HS-27A (cell line): ENCODE measurements at places on chromosomes 6 and 20.

DNA sequence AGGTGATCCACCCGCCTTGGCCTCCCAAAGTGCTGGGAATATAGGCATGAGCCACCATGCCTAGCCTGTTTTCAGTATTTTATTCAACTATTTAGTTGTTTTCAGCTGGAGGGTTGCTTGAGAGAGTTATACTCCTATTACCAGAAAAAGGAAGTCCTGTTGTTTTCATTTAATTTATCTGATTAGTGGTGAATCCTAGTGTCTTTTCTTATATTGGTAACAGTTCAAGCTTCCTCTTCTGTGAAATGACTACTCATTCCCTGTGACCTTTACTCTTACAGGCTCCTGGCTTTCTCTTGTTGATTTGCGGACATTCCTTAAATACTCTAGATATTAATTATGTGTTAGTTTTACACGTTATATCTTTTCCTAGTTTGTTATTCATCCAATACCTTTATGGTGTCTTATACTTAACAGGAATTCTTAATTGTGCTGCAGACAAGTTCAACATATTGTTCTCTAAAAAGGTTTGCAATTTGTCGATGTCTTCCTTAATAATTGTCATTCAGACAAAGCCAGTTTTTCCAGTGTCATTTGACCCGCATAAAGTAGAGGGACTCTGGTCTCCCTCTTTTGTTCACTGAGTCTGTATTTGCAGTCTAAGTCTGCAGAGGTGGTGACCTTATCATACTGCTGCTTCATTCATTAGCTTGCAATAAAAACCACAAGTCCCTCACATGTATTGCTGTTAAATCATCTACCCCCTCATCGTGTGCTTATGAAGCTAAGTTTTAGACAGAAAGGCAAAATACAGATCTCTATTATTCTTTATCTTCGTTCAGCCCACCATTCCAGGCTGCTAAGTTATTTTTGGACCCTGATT lies 51.4 kb downstream of the ZBTB9 start:
- DNase-seq = no peak

DNA sequence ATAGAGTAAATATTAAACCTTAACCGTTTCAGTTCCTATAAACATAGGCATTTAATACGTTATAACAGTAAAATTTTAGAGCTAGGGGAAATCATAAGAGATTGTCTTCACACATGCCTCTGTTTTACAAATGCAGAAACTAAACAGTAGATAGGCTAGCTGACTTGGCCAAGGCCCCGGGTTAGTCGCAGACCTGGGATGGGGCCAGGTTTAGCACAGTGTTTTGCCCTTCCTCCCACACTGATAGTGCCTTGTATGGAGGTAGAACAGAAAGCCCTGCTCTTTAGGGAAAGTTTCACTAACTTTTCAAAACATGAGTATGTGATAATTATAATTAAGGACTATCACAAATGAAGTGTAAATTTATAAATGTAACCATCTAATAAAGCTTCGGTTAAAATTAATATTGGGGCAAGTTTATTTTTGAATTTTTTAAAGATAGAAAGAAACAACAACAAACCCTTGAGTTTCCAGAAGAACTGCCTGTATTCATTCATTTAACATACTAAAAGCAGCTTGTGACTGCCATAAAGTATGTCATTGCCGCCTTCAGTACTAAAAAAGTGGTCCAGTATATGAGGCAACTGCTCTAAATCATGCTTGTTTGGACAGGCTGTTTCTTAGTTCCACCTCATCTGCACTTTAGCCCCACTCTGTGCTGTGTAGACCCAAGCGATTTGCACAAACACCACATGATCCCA lies 62.5 kb upstream of the LOC128125822 start:
- DNase-seq = no peak

DNA sequence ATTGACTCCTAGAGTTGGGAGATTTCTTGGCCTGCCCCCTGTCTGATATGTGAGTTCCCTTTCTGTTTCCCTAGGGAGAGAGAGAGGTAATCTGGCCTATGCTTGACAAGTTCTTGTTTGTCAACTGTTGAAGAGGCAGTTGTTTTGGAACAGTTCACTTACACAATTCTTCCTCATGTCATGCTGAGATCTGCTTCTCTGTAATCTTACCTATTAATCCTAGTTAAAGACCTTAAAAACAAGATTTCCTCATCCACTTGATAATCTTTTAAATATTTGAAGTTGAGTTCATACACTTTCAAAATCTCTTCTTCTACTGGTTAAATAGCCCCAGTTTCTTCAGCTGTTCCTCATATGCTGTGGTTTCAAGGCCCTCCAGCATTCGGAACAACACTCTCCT lies 89.9 kb downstream of the FIG4 start:
- DNase-seq = no peak

- no peak for DNase-seq
These were observed 83.7 kb upstream of the ZNF322 start for GRCh38 chr6:26743157-26743821.

- DNase-seq = no peak
These were observed 3.5 kb upstream of the GRM4 start for GRCh38 chr6:34149452-34149810.

DNA sequence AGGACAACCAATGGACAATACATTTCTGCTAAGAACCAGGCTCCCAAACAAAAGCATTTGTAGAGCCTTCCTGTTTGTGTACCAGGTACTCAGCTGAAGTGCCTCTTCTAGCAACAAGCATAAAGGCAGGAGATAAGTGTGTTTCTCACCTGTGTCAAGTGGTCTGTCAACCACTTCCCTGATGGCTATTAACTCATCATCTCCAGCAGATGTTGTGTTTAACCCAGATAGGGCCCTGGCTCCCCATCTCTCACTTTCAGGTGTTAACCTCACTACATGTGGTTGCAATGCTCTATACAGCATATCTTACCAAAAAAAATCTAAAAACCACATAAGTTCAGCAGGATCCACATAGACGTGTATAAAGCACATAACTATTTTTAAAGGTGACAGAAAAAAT lies 9.6 kb upstream of the IL17A start:
- no peak for DNase-seq

DNA sequence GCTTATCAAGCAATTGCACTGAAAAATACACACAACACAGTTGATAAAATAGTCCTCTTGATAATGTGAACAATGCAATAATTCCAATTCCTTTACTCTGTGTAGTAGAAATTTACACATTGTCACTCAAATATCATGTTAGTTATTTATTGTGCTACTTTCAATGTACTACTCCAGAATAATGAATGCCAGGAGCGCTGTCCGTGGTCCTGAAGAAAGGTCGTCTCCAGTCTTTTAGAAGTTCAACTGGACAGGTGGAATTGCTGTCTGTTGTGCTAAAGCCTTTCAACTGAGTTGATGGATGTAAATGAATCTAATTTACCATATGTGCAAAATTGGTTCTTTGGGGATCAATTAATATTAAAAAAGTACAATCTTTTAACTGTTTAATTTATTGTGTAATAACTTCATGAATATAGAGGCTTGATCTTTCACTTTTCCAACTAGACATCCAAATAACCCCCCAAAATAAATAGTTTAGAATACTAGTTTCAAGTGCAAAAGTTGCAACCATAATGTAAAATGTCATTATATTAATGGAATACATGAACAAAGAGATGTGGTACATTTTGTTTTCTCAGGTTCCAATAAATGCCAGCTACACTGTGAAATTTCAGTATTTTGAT lies 3.2 kb downstream of the GRIK2 start:
- no peak for DNase-seq

DNA sequence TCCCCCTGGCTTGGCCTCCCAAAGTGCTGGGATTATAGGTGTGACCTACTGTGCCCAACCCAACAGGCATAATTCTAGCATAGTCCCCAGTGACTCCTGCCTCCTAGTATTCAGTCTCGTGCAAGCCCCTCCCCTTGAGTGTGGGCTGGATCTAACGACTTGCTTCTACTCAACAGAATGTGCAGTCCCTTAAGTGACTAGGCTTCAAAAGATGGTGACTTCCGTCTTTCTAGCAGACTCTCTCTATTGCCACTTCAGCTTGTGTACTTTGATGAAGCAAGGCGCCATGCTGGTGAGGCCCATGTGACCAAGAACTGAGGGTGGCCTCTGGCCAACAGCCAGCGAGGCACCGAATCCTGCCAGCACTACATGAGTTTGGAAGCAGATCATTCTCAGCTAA lies 109.6 kb upstream of the TRAF3IP2 start:
- no peak for DNase-seq
